ENCODE measurements at places on chromosomes 7 and 10.

DNA sequence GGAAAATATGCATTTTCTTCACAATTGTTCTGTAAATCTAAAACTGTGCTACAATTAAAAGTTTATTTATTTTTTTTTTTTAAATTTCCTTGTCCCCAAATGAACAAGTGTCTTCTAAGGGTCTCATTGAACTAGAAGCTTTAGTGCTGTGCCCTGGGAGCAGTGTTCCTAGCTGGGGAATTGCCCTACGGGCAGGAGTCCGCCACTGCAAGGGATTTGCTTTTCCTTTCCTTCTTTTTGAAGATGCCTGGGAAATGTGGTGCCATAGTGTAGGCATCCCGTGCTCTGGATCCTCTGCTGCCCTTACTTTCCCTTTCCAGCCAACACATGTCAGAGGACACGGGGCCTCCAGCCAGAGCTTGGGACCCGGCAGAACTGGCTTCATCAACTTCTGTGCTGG, 177.1 kb upstream of the CTBP2 start:
- no peak for DNase-seq

DNA sequence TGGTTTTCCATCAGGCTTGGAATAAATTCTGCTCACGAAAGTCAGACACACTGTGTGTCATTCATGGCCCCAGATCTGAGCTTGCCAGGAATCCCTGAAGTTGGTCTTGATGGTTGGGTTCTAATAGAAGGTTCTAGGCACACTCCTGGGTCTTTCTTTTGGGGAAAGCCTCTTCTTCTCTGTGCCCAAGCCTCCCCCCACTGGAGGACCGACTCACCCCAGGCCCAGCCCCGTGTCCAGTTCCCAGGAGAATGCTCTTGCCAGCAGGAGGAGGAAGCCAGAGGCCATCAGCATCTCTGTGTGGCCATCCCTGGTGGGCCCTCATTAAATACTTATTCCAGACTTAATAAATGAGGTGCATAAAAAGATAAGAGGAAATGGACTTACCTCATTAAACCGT, 548.0 kb downstream of the TCERG1L start:
- DNase-seq: no peak

GRCh38 chr10:21989453-21990154, 13.9 kb downstream of the DNAJC1 start:
- DNase-seq: no peak

DNA sequence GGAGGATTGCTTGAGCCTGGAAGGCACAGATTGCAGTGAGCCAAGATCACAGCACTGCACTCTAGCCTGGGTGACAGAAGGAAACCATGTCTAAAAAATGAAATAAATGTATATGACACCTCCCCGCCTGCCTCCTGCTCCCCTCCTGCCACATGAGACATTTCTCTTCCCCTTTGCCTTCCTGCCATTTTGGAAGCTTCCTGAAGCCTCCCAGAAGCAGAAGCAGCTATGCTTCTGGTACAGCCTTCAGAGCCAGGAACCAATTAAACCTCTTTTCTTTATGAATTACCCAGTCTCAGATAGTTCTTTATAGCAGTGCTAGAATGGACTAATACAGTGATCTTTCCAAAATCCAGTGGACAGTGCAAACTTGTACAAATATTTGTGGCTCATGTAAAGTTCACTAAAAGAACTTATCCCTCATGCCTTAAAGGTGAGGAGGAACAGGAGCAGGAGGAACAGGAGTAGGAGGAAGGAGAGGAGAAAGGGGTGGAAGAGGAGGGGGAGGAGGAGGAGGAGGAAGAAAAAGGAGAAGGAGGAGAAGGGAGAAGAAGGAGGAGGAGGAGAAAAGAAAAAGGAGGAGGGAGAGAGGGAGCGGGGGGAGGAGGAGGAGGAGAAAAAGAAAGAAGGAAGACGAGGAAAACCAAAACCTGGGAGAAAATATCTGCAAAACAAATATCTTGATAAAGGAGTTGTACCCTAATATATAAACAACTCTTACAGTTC, 2.8 kb upstream of the ABI1 start:
- no peak for DNase-seq

- DNase-seq: no peak
Observed at GRCh38 chr10:6292741-6293151, 90.0 kb downstream of the PFKFB3 start.

GRCh38 chr10:7410301-7410861, 453 bp downstream of the SFMBT2 start:
- DNase-seq: no peak

DNA sequence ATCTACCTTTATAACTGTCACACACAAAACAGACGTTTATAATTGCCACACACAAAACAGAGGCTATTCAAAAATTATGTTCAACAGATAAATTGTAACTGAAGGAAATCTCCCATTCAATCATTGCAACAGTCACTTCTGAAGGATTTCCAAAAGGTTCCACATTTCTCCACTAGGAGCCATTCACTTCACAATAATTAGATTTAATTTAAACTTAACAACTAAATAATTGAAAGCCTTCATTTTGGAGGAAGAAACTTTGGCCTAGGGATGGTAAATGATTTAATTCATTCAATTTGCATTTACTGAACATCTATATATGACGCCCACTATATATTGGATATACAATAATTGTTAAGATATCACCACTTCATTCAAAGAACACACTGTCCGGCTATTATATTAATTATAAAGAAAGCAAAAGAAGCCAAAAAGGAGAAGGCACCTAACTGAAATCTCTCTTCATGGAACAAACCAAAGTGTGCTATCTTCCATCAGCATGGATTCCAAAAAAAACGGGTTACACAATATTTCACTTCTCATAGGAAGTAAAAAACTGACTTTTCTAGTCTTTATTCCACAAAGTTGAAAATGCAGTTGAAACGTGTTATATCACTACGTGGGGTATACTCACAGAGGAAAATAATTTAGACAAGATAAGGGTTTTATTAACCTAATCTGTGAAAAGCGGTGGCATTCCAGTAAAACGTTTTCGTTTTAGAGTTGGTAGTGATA, 1.7 kb downstream of the ATAD1 start:
- no peak for DNase-seq

- DNase-seq: no peak
Observed at GRCh38 chr7:29806208-29806994, at the start of gene WIPF3. Gene WIPF3, plus strand, starts transcription at chr7:29806508. Its CDS starts 28,217 bp downstream, at chr7:29834725.

DNA sequence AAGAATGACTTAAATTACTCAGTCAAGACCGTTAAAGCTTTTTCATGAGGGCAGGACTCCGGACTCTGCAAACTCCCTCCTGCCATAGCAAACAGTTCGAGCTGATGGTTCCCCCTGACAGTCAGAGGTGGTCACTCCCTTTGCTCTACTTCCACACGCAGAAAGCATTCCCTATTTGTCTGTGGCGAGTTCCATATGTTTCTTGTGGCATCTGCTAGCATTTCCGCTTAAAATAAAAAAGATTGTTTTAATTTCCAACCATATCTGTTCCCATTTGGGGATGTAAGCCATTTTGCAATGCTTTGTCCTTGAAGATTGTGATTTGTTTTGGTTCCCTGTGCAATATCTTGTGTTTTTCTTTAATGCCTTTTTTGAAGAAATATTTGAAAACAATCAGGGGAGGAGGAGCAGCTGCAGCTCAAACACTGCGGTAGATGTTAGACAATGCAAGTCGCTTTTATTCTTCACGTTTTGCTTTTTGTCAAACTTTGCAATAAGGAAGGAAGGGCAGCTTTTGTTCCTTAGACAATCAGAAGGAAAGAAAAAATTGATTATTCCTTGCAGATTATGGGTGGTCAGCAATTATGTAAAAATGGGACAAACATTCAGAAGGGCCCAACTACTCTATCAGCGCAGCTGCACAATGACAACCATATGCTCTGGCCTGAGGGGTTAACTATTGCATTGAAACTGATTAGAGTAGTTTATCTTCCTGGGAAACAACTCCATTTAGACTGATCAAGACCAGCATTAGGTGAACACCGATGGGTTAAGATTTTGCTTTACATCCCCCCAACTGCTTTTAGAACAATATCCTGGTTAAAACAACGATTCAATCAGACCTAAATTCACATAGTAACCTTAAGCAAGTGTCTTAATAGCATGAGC, 425.8 kb upstream of the NRP1 start:
- no peak for DNase-seq

- DNase-seq: no peak
Observed at GRCh38 chr10:101965075-101965765, 90.8 kb downstream of the ARMH3 start.

- DNase-seq: no peak
Observed at GRCh38 chr7:70706204-70706603, 425.7 kb upstream of the GALNT17 start.

GRCh38 chr7:116522247-116522646, 2.6 kb upstream of the CAV1 start:
- DNase-seq: no peak

- no peak for DNase-seq
Observed at GRCh38 chr7:100374601-100375000, 1.3 kb downstream of the PILRA start.
